ENCODE measurements at places on chromosomes 6 and 20. TPM values are rescaled to one million over a fixed set of nuclear protein-coding genes. Genes with fewer than 3 reads are reported as not detected.

Gene OPRM1
- not detected for total RNA-seq

Gene PRICKLE4
- total RNA-seq = 2.2 TPM

Gene PSORS1C2
- not detected for total RNA-seq

Gene ZNF311
- 0.56 TPM for total RNA-seq

Gene RFX6
- not detected for total RNA-seq

Gene TBX18
- total RNA-seq = 9.9 TPM

Gene PAX1
- total RNA-seq = not detected

Gene FIG4
- 9.2 TPM for total RNA-seq

DNA sequence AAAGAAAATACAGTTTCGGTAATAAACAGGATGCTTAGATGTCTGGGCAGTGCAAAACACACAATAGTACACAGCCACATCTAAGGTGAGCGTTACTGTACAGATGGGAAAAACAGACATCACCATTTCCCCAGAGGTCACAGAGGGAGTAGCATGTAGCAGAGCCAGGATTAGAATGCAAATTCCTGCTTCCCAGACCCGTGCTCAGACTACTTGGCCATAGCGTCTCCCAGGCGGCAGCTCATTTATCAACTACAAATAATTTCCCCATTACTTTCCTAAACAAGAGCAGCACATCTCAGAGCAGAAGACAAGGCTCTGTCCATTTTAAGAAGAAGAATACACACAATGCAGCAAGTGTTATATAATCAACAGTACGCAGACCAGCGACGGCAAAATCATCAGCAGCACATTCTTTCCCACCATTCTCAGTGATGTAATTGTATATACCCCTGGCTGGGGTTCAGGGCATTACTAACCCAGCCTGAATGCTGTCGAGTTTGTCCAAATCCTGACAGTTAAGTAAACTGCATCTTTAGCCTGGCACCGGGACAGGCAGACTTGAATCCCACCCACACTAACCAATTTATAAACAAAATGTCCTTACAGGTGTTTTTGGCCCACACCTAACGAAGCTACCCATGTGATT lies 61.9 kb downstream of the CNKSR3 start:
- DNase-seq = no peak

- DNase-seq = no peak
Measured at GRCh38 chr6:138593909-138594757, 94.8 kb upstream of the NHSL1 start.

GRCh38 chr6:131223416-131223815 lies 88.1 kb downstream of the AKAP7 start:
- no peak for DNase-seq

GRCh38 chr6:41284726-41285125 lies 1.8 kb downstream of the TREM1 start:
- no peak for DNase-seq

DNA sequence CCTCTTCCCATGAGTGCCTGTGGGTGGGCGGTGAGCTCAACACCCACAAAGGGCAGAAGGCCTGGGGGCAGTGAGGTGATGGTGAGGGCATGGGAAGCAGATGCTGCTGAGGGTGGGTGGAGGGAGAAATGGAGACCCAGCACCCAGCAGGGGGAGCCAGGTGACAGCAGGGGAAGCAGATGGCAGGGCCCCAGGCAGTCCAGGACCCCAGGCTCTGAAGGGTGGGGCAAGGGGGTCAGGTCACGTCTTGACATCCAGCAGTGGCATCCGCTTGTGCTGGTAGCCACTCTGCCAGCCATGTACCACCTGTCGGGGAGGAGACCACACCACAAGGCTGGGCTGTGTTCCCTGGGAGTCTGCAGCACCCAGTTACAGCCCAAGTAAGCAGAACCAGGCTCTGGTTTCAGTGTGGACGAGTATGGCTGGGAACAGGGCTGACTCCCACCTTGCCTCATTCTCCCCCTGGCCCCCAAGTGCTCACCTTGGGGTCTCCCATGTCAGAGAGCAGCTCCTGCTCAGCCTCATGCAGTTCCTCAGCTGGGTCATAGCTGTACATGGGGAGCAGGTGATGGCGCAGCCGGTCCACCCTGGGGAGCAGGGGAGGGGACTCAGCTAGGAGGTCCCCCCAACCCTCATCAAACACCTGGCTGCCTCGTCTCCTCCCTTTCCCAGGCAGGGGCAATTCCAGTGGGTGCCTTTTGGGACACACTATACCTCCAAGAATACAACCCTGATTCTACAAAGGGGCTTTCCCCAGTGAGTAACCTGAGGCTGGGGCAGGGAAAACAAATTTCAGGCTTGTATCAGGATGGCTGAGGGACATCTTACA lies 2.0 kb downstream of the SMIM29 start:
- DNase-seq = peak; percentile 75

DNA sequence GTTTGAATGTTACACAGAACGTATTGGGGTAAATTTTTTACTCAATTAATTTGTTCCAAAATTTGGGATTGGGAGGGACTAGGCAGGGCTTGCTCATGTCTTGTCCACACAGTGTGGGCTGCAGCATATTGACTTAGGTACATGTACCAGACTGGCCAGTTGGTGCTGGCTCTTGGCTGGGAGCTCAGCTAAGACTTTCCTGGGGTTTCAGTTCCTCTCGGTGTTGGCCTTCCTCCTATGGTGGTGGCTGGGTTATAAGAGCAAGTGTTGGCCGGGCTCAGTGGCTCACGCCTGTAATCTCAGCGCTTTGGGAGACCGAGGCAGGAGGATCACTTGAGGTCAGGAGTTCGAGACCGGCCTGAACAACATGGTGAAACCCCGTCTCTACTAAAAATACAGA lies 4.9 kb downstream of the CENPQ start:
- DNase-seq = no peak

- DNase-seq = peak; percentile 13
Measured at GRCh38 chr6:73803562-73804241, 107.7 kb downstream of the CD109 start.

DNA sequence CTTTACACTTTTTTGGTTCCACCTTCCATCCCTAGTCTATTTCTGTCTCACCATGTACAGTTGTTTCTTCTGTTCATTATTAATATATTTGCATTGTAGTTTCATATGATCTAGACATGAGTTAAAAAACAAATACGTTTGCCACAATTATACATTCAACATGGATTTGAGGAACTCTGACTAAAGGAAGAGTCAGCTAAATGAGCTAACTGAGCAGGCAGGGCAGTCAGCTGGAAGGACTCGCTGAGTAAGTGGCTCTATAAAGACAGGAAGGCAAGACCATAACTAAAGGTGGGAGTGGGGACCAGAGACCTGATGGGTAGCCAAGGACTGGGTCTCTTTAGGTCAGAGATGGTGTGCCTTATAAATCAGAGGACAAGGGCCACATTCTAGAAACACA lies 26.3 kb downstream of the TMX4 start:
- DNase-seq = no peak

DNA sequence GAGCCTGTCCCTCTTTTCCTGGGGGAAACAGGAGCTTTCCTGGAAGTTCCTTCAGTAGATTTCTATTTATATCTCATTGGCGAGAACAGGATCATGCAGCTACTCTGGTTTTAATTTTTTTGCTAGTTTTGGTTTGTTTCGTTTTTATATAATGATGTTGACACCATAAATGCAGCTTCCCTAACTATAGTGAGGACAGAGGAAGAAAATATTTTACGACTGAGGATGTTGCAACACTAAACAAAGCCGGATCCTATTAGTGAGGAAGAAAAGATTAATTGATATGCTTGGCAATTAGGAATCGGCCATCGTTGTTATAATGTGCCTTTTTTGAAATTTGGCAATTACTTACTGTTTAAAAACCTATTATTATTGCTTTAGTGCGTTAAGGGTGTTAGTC lies 16.6 kb downstream of the KDM1B start:
- DNase-seq = no peak

GRCh38 chr20:2865630-2866029 lies 7.7 kb upstream of the PTPRA start:
- no peak for DNase-seq

DNA sequence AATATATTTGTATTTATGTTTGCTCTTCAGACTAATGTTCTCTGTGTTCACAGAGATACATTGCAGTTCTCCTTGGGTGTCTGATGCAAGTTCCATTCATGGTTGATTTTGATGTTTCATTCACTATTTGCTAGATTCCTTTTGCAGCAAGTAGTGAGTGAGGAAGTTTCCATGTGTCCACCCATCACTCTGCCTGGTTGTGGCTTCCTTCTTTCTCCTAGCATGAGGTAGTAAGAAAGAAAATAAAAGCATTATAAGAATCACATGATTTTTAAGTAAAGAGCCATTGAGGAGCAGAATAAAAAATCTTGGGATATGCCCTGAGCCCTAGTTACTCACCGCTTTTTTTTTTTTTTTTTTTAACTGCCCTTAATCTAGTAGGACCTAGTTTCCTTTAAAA lies 8.7 kb downstream of the SASH1 start:
- DNase-seq = no peak

- DNase-seq = no peak
Measured at GRCh38 chr6:156131221-156131903, 645.8 kb upstream of the ARID1B start.
